ENCODE measurements at places on chromosomes 1 and 21.

GRCh38 chr1:30572192-30572591, 151.2 kb downstream of the MATN1 start:
- no peak for DNase-seq

DNA sequence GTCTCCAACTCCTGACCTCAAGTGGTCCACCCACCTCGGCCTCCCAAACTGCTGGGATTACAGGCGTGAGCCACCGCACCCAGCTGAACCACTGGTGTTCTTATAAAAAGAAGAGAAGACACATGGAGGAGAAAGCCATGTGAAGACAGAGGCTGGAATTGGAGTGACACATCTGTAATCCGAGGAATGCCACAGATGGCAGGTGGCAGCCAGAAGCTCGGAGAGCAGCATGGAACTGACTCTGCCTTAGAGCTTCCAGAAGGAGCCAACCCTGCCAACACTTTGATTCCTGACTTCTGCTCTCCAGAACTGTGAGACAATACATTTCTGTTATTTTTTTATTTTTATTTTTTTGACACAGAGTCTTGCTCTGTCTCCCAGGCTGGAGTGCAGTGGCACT, 59.0 kb upstream of the ATP2B4 start:
- no peak for DNase-seq

- no peak for DNase-seq
Measured at GRCh38 chr1:89931964-89932363, 62.9 kb upstream of the ZNF326 start.

- no peak for DNase-seq
Measured at GRCh38 chr1:42746436-42747105, 6.5 kb upstream of the CLDN19 start.

- DNase-seq = no peak
Measured at GRCh38 chr1:211352985-211353515, 26.4 kb downstream of the TRAF5 start.

DNA sequence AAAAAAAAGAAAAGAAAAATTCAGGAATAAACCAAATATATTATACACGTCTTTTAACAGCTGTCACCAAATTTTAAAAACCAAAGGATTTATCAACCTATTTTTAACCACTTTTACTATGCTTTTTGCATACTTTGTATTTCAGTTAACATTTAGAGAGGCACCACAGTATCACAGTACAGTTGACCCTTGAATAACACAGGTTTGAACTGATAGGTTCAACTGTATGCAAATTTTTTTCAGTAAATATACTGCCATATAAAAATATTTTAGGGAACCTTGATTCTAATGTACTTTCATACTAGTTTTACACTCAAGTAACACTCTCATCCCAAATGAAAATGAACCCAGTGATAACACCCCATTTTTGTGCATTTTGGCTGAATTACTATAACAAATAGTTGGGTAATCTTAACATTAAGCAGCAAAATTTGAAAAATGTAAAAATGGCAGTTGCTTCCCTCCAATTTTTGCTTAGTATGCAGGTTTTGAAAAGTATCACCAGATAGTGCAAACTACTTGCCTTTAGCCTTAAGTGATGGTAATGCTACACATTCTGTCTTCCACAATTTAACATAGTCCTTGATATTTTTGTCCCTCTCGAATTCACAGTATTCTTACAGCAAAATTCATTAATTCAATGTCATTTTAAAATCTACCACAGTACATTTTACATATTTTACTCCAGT, 10.8 kb upstream of the ADCY10 start:
- no peak for DNase-seq

GRCh38 chr21:34827445-34828235, 158.8 kb downstream of the CLIC6 start:
- no peak for DNase-seq

All from SIG-M5 (cell line).